ENCODE measurements at places on chromosomes 6 and 20. TPM values are rescaled to one million over a fixed set of nuclear protein-coding genes. Genes with fewer than 3 reads are reported as not detected.

DNA sequence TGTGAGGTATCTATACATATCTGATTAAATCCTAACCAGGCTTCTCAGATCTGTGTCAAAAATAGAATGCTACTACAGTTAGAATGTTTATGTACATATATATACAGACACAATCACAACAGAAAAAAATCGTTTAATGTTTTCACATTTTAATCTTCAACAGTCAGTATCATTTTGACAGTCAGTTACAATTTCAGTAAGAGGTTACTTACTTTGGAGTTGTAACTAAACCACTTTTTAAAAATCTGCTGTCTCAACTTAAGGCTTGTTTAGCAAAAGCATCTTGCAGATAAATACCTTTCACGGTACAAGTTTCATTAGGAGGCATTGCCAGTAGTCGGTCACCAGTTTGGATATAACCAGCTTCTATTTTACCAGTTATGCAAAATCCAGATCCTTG, 32.3 kb upstream of the ALDH8A1 start:
- DNase-seq = no peak

DNA sequence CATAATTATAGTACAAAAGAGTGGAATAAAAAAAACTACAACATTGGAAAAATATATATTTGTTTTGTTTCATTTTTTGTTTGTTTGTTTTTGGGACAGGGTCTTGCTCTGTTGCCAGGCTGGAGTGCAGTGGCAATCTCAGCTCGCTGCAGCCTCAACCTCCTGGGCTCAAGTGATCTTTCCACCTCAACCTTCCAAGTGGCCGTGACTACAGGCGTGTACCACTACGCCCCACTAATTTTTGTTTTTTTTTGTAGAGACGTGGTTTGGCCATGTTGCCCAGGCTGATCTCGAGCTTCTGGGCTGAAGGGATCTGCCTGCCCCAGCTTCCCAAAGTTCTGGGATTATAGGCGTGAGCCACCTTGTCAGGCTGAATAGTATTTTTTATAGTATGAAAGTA, 41.4 kb upstream of the SH3BGRL2 start:
- DNase-seq = no peak

DNA sequence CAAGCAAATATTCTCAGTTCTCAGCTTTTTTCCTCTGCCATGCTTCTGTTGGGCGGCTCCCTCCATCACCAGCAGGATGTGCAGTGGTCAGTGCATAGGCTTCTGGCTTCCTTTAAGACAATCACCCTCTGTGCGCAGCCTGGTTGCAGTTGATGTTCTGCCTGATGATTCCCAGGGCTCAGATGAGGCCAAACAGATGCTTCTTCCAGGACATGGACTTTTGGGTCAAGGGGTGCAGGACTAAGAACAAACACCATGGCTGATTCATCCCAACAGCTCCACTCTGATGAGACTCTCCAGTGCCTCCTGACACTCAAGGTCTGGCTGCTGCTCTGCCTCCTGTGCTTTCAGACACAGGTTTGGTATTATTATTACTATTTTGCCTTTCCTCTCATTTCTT, 554.8 kb upstream of the CDH4 start:
- no peak for DNase-seq

GRCh38 chr6:17971128-17972073, 16.0 kb downstream of the KIF13A start:
- DNase-seq = peak; percentile 77

DNA sequence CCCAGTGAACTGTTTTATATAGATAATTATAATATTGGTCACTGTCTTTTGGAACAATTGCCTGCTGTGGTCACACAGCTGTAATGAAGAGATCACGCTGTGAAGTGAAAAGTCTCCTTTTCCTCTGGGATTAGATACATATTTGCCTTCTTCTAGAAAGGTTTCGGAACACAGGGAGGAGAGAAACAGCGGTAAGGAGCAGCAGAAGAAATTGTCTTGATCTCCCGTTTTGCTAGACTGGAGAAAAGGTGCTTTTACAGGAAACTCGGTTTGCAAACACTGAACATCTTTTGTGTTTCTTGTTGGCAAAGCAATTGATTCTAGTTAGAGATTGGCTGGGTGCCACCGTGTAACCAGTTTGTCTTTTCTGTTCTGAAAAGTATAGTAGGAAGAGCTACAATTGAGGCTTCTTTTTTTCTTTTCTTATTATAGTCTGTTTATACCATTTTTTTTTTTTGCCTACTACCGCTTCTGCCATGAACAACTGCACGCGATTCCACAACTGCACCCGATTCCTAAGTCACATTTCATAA, 404.1 kb upstream of the ID4 start:
- no peak for DNase-seq

GRCh38 chr6:149225946-149226345, 91.6 kb upstream of the TAB2 start:
- no peak for DNase-seq

DNA sequence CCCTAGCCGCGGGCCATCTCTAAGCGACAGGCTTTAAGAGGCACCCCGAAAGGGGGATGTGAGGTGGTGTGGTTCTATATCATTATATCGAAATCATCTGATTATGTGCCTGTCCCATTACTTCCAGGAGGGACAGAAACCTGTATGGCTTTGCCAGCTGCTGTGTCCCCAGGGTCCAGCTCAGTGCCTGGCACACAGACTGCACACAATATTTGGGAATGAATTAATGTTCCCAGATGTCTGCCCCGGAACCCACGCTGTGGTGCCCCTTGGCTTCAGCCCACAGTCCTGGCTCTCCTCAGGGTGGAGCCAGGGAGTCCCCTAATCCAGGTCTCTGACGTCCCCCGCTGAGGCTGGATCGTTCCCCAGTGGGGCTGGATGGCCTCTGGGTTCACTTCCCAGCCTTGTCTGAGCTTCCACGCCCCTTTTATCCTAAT, 8.9 kb upstream of the AHCY start:
- no peak for DNase-seq

GRCh38 chr6:33289784-33290315, 449 bp downstream of the PFDN6 start:
- no peak for DNase-seq

DNA sequence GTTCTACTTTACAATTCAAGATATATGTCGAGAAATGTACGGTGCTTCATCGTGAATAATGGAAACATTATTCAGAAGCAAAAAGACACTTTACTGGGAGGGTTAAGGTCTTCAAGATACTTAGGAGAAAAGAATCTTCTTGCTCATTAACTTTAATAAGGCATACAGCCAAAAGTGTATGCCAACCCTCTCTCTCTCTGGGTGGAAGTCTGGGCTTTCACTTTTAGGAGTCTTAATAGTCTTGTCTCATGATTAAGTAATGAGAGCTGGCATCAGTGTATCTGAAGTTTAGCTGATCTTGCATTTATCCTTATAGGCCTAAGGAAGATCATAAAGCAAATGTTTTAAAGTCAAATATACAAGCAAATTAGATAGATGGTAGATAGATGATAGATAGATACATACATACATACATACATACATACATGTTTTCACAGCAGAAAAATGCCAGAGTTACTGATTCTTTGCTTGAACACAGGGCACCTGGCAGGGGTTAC, 21.5 kb downstream of the OLIG3 start:
- no peak for DNase-seq

DNA sequence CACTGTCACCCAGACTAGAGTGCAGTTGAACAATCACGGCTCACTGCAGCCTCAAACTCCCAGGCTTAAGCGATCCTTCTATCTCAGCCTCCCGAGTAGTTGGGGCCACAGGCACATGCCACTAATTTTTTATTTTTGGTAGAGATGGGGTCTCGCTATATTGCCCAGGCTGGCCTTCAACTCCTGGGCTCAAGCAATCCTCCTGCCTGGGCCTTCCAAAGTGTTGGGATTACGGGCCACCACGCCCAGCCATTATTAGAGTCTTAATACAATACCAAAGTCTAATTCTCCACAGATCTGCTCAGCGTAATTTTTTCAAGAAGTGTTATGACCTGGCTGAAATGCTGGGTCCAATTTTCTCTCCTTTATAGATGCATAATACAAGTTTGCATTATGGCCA, 3.0 kb downstream of the GCLC start:
- DNase-seq = no peak

DNA sequence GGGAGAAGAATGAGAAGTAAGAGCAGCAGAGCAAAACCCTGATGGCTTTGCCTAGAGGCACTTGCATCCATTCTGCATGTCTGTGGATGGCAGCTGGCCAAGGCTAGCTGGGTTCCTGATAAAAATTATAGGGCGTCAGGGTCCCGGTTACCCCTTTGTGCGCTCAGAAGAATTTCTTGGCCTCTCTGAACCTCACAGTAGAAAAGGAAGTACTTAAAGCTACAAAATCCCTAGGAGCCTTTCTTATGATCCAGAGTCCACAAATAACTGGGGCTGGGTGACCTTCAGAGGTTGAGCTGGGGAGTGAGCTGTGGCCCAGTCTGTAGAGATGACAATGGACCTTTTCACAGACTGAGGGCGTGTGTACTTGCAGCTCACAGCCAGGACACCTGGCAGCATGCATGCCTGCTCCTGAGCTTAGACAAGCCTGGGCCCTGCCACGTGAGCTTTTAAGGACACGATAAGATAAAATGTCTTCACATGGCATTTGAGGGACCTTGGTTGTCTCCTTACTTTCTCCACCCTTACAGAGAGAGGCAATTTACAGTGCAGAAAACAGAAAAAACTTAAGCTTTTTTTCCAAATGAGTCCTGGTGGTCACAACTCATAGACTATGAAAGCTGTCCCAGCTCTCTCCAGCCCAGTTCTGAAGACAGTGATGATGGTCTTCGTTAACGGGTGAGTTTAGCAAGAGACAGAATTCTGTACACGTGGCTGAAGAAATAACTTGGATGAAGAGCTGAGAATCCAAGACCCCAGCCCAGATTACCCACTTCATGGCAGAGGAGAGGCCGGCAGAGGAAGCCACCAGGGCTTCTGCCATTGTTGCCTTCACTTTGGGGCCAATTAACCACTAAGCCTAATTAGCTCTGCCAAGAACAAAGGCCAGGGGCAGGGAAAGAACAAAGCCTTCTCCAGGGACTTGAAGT, 50.3 kb downstream of the FOXA2 start:
- no peak for DNase-seq

- no peak for DNase-seq
Measured at GRCh38 chr20:46043556-46043955, 14.5 kb downstream of the SLC12A5 start.

DNA sequence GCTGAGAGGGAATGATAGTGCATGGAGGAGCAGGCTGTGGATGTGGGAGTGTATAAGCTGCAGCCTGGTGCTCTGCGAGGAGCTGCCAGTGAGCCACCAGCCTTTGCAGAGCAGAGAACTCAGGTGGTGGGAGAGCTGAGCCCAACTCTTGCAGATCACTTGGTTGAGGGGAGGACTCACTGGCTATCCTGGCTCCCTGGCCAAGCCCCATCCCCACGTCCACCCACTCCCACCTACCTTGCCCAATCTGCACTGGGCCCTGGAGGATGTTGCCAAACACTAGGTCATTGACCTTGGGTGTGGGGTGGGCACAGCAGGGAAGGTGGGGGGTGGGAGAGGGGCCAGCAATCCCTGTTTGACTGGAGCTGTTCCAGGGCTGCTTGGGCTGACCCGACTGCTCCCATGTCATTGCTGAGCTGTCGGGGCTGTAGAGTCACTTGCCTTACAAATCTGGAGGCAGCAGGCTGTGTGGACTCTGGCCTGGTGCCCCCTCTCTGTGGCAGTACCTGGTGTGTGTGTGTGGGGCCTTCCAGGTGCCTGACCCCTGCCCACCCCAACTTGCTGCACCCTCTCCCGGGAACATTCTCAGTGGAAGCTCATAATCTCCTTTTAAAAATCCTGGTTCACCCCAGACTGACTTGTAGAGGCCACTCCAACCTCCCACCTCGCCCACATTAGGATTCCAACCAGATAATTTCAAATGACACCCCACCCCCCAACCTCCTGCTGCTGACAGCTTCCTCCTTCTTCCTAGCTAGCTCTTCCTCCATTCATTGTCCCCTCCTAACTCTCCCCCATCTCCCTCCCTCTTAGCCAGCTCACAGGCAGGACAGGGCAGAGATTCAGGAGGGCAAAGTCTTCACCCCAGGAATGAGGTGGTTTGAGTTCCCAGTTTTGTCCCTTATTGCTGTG, 162.3 kb downstream of the MRPL14 start:
- DNase-seq = no peak

DNA sequence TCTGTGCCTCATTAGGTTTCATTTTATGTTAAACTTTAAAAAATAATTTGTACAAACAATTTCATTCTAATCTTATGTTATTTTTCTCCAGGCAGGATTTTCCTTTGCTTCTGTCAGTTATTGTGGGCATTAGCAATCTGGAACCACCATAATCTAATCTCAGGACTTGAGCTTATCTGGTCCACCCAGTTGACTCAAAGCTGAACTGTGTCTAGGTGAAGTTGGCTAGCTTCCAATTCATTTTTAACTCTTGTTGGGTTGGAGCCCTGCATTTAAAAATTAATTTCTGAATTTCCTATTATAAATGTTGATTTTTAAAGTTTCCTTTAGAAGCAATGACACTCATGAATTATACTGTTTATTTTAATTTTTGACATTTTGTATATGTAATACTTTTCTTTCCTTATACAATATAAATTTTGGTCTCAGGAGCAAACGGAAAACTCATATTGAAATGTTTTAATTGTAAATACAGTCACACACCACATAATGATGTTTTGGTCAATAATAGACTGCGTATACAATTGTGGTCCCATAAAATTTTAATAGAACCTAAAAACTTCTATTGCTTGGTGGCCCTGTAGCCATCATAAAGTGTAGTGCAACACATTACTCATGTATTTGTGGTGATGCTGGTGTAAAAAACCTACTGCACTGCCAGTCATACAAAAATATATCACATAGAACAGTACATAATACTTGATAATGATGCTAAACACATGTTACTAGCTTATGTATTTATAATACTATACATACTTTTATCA, 121.3 kb downstream of the CLVS2 start:
- DNase-seq = no peak

DNA sequence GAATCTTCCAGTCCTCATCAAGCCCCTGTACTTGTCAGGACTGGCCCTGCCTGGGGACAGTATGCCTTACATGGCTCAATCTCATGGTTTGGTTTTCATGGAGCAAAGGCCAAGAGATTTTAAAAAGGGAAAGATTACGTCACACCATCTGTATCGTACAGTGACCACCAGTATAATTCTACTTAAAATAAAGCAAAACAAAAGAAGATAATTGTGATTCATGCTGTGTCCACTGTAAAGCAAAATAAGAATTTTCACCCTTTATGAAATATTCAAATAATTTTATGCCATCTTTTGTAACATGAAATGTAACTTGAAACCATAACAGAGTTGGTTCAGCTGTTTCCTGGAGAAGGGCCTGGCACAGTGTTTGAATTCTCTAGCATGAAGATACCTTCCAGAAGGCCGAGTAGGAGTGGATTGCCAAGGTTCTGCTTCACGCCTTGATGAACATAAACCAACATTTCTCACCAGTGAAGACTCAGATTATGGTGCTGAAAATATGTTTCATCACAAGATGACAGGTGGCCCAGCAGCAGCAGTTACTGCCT, 486.5 kb downstream of the RFPL4B start:
- no peak for DNase-seq

GRCh38 chr6:168189200-168190013, 110.4 kb upstream of the FRMD1 start:
- no peak for DNase-seq

GRCh38 chr6:56145616-56146015, 101.8 kb downstream of the COL21A1 start:
- DNase-seq = no peak

ARMH2 gene
- not detected for total RNA-seq

STMND1 gene
- total RNA-seq = not detected

CST4 gene
- total RNA-seq = not detected

BPIFB2 gene
- not detected for total RNA-seq

SUMO4 gene
- total RNA-seq = not detected

NRSN1 gene
- total RNA-seq = not detected

FRK gene
- total RNA-seq = 0.21 TPM

TFB1M gene
- total RNA-seq = 15.6 TPM

CDH4 gene
- total RNA-seq = 0.16 TPM

BCAS4 gene
- 11.1 TPM for total RNA-seq
